ENCODE measurements at places on chromosomes 3 and 15. TPM values are rescaled to one million over a fixed set of nuclear protein-coding genes. Genes with fewer than 3 reads are reported as not detected.

DNA sequence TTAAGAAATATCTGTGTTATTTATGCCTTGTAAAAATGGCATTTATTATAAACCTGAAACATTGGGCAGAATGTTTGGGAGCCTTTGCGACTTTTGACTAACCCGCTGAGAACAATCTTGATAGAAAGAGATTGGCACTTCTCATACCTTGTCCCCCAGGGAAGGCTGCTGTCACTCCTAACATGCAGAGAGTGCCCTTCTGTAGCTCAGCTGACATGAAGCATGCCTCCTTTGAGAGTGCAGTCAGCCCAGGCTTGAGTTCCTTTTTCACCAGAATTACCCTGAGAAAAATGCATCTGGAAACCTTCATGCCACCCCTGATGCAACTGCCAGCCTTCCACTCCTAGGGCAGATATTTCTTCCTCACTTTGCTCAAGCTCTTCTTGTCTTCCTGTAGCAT lies 569.2 kb upstream of the ARPP21 start:
- DNase-seq = no peak

DNA sequence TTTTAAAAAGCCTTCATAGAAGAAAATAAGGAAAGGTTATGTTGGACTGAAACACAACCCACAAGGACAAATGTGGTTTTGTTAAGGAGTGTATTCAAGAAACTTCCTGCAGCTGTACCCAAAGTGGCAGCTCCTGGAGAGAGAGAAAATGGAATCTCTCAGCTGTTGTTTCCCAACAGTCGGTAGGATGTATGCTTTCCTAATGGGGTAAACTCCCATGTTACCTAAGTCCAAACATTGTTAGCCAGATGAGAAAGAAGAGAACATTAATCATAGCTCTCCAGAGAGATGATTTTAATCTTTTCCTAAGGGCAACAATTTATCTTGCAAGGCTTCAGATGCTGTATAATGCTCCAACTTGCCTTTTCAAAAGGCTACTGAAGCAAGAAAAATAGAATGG lies 22.6 kb upstream of the TEX9 start:
- DNase-seq = no peak

- peak; percentile 63 for DNase-seq
These were observed 71.3 kb downstream of the DHX36 start for GRCh38 chr3:154252759-154253638.

DNA sequence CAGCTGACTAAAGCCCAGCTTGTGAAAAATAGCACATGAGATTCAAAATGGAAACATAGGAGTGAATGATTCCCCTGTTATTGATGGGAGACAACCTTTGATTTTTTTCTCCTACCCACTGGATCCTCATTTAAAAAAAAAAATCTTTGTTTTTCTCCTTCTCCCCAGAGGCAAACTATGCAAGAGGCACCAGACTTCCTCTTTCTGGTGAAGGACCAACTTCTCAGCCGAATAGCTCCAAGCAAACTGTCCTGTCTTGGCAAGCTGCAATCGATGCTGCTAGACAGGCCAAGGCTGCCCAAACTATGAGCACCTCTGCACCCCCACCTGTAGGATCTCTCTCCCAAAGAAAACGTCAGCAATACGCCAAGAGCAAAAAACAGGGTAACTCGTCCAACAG lies 2.6 kb downstream of the CACNA1D start:
- no peak for DNase-seq

GRCh38 chr3:2655229-2655701 lies 454.9 kb downstream of the IL5RA start:
- no peak for DNase-seq

GRCh38 chr3:15032650-15033049 lies 32.5 kb downstream of the MRPS25 start:
- DNase-seq = no peak

DNA sequence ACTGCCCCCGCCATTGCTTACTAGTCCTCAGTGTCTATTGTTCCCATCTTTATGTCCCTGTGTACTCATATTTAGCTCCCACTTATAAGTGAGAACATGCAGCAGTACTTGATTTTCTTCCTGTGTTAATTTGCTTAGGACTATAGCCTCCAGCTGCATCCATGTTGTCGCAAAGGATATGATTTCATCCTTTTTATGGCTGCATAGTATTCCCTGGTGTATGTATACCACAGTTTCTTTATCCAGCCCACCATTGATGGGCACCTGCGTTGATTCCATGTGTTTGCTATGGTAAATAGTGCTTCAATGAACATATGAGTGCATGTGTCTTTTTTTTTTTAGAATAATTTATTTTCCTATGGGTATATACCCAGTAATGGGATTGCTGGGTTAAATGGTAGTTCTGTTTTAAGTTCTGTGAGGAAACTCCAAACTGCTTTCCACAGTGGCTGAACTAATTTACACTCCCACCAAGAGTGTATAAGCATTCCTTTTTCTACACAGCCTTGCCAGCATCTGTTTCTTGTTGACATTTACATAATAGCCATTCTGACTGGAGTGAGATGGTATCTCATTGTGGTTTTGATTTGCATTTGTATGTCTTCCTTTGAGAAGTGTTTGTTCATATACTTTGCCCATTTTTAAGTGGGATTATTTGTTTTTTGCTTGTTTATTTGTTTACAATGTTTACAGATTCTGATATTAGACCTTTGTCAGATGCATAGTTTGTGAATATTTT lies 53.7 kb downstream of the GALK2 start:
- DNase-seq = no peak

DNA sequence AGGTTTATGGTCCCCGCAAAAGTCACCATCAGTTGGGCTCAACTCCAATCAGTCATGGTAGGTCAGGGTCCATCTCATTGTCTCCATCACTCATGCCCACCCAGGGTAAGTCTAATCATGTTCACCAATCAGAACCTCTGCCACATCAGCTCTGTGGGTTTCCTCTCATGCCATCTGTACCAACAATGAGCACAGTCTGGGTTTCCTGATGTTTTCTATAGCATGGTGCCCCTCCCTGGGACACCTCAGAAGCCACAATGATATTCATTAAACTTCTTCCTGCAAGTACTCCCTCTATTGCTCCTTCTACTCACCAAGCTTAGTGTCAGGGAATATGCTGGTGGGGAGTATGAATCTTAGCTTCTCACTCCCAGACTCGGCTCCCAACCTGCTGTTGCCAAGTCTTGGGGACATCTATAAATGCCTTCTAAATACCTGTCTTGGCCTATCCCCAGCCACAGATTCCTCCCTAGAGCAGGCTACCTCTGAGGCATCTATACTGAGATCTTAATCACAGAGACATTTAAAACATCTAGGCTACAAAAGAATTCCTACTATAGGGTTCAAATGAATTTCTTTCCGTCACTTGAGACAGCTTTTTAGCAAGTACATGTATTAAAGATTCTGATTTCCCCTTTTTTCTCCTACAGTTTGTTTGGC lies 5.0 kb upstream of the CCR2 start:
- DNase-seq = no peak

DNA sequence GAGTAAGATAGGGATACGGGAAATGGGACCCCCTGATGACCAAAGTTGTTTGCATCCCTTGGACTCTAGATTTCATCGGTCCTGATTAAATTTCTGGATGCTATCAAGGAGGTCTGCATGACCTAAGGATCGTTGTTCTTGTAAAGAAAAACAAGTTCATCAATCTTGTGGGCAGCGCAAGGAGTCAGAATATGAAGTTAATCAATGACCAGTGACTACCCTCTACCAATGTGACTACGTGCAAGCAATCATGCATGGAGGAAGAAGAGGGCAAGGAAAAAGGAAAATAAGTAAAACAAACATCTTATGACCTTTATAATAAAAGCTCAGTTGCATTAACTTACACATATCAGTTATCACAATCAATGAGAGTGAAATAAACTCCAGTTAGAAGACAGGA lies 139.7 kb downstream of the RTP4 start:
- DNase-seq = no peak

DNA sequence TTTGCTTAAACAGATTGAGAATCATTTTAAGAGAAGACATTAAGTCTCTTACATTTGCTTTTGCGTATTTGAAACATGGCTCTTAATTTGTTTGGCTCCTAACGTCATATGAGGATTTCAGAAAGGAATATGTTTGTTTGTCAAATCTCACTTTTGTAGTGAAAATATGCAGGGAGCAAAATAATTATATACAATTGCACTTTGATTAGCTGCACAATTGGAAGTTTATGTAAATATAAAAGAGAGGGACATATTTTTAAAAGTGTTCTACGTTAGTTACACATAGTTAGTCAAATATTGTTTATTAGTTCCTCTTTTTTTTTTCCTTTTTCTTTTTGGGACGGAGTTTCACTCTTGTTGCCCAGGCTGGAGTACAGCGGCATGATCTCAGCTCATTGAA lies 42.7 kb upstream of the GOLIM4 start:
- no peak for DNase-seq

GRCh38 chr3:111854990-111855389 lies 4.1 kb upstream of the PHLDB2 start:
- no peak for DNase-seq

- no peak for DNase-seq
These were observed 46.5 kb upstream of the MTMR10 start for GRCh38 chr15:31037731-31038477.

GRCh38 chr3:73071952-73072351 lies 10.5 kb downstream of the EBLN2 start:
- DNase-seq = no peak

DNA sequence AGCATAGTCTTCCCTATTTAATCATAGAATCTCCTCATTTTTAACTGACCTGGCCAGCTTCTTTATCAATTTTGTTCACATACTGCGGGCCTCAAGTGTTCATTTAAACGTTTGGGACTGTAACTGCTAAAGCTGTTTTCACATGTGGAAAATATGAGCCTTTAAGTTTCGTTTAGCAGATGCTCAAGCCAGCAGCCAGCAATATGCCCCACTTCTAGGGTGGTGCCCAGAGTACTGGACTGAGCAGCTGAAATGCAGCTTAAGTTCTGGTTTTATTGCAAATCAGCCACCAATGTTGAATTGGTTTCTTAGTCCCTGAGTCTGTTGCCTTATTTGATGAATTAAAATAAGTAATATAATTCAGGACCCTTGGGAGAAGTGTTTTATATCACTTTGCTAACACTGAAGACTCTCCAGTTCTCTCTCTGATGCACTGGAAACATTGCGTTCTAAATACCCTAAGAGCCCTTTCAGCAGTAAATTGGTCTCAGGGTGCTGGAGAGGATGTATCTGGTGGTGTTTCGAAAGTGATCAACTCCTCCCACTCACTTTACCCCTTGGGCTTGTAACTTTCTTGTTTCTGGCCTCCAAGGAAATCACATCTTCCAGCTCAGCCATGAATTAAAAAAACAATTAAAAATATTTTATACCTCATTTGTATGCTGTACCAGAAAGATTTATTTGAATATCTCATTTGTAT lies 61.7 kb downstream of the B3GALNT1 start:
- no peak for DNase-seq

GRCh38 chr3:56839784-56840715 lies 38.3 kb upstream of the ARHGEF3 start:
- DNase-seq = no peak

- no peak for DNase-seq
These were observed 85.3 kb upstream of the LIMD1 start for GRCh38 chr3:45509038-45509767.

GRCh38 chr3:76267851-76268380 lies 482.6 kb upstream of the ZNF717 start:
- no peak for DNase-seq

- no peak for DNase-seq
These were observed 792.3 kb downstream of the DIPK2A start for GRCh38 chr3:144763878-144764454.

GRCh38 chr15:42059661-42060476 lies 34.5 kb downstream of the PLA2G4D start:
- DNase-seq = peak; percentile 76

DNA sequence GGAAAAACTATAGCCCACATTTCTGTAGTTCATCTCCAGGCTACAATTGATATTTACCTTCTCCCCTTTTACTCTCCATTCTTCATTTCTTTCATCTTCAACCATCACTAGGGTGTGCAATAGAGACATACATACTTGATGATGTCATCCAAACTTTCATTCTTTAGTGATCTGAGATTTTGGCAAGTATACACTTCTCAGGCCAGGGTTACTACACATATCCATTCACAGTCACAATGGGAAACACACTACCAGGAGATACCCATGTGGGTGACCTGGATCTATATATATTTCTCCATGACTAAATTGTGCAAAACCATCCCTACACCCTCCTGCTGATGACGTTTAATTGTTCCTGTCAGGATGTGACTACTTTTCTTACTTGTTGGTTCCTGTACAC lies 769.5 kb upstream of the DPPA4 start:
- DNase-seq = no peak

DNA sequence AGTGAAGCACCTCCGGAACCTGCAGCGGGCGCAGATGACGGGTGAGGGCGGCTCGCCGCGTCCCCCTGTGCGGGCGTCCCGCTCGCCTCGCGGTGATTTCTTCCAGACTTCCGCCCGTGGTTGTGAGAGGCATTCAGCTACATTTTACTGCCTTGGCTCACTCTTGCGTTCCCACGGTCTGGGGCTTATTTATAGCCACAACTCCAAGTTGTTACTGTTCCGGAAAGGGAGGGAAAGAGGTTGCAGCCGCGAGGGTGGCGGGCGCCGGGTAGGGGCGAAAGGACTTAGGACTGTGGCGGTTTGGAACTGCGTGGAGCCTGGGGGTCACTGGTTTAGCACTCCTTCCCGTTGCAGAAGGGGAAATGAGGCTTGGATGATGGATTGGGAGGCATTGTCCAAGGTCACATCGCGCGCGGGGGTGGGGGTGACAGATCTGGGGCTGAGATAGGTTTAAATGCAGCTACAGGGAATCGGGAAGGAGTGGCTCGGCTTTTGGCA lies 1.1 kb downstream of the HES1 start:
- DNase-seq = no peak

DNA sequence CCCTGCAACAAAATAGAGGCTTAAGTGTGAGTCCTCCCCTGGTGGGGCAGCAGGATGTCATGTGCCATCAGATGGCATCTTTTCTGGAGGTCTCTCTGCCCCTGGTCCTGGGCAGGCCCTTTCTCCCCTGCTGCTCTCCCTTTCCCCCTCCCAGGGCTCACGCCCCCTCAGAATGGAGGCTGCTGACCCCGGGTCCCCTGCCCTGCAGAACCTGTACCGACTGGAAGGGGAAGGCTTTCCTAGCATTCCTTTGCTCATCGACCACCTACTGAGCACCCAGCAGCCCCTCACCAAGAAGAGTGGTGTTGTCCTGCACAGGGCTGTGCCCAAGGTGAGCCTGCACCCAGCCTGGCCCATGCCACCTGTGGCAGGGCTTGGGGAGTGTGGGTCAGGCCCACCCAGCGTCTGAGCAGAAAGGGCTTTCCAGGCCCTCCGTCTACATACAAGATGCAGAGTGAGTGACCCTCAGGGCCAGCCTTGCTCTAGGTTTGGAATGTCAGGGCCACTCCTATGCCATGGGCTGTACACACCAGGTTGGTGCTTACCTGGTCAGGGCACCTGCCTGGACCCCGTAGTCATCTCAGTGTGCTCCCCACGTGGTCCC lies 7.1 kb downstream of the FES start:
- DNase-seq = no peak

FAM131A gene
- 11.7 TPM for total RNA-seq

PFN2 gene
- total RNA-seq = 11.2 TPM

PDE12 gene
- total RNA-seq = 18.3 TPM

ATP13A5 gene
- 0.12 TPM for total RNA-seq

PLD1 gene
- total RNA-seq = 0.52 TPM

NANOGP8 gene
- total RNA-seq = not detected

PLA2G4D gene
- not detected for total RNA-seq
